Stimulated activated CD8-positive, alpha-beta memory T cell treated with anti-CD3 and anti-CD28 coated beads, Interleukin-4, amount 100 ng/mL, for 4 hours (primary cell): ENCODE measurements at places on chromosomes 11 and 22.

DNA sequence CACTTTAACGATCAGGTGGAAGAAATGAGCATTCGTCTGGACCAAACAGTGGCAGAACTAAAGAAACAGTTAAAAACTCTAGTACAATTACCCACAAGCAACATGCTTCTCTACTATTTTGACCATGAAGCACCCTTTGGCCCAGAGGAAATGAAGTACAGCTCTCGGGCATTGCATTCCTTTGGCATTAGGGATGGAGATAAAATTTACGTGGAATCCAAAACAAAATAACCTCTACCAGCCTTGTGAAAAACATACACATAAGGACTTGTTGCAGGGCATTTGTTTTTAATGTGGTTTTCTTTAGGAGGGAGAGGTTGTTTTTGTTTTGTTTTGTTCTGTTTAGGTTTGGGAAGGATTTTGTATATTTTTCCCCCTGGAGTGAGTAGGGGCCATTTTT lies 14.2 kb upstream of the TECTA start:
- DNase-seq: no peak

GRCh38 chr11:126029805-126030204 lies 32.9 kb downstream of the CDON start:
- no peak for DNase-seq

DNA sequence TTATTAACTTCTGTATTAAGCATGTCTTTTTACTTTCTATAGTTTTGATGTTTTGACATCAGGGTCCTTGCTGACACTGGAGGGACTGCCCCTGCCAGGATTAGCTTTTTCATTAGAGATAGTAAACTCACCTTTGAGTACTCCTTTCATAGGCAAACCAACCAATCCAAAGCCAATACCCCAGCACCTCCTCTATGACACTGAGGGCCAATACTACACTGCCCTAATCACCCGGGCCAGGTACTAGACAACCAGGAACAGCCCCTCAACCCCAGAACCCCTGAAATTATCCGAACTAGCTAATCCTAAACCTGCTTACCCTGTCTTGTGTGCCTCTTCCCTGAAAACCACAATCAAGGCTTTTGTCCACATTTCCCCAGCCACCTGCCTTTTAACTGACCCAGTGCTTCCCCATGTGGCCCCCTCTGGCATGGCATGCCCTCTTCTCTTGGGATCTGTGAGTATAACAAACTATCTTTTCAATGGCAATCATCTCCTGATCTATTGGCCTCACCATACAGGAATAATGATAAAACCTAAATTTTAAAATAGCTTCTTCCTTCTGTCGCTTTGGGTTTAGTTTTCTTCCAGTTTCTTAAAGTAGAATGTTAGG lies 31.2 kb downstream of the RAB6A start:
- DNase-seq: no peak

DNA sequence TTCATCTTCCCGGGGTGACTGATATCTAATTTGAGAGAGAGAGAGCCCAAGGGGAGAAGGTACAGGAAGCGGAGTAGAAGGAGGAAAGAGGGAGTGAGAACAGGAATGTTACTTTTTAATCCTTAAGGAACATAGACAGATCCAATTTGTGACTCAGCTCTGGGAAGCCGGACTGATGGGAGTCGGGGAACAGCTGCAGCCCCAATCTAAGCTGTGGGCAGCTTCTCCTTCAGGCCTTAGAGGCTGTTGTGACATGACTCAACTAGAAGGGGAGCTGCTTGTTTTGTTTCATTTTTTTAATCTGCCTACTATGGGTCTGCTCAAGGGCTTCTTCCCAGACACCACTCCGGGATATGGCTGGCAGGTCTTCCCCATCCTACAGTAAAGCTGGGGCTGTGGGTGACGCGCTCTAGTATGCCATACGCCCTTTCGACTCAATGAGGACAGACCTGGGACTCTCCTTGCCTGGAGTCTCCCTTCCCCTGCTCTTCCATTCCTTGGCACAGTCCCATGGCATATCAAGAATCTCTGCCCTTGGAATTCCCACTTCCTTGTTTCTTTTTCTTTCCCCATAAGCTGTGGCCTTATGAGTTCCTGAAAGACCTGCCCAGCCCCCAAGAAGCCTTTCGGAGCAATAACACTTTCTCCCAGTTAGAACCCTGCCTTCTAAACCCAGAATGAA lies 103.3 kb upstream of the AKIP1 start:
- DNase-seq: no peak

- no peak for DNase-seq
Observed at GRCh38 chr11:65424205-65425104, 1.9 kb downstream of the NEAT1 start.

- no peak for DNase-seq
Observed at GRCh38 chr11:65445101-65445603, 22.6 kb downstream of the NEAT1 start.

GRCh38 chr11:116836632-116836991 lies 810 bp downstream of the APOA1 start:
- DNase-seq: no peak

DNA sequence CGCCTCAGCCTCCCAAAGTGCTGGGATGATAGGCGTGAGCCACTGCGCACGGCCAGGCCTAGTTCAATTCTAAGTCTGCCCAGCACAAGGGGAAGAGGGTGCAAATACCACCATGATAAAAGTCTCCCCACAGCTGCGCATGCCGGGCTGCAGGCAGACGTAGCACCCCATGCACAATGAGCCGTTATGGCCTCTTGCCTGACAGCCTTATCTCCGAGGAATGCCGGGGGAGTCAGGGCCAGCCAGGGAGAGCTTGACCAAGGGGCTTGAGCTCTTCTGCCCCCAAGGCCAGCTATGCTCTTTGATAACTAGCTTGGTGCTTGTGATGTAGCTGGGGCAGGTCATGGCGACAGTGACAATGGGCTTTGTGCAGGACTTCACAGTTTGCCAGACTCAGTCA lies 13.7 kb upstream of the SCUBE1 start:
- DNase-seq: no peak

DNA sequence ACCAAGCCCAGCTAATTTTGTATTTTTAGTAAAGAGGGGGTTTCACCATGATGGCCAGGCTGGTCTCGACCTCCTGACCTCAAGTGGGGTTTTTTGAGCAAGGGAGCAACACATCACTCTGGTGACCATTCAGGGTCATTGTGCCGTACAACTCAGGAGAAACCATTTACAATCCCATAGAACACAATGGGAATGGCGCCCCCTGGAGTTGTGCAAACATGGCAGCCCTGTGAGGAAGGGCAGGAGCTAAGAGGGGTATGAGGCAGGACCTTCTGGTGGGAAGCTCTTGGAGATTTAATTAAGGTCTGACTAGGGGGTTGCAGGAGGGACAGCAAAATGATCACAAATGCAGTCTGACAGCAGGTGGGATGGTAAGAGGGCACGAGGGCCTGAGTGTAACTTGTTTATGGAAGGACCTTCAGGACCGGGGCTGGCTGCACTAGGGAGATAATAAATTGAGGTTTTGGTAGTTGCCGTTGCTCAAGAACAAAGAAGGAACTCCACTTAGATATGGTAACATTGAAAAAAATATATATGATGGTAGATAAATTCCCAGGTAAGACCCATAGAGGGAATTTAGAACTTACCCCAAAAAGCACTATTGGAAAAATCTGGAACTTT lies 9.1 kb upstream of the CSF2RB start:
- DNase-seq: no peak

- no peak for DNase-seq
Observed at GRCh38 chr11:120710354-120711131, 199.0 kb downstream of the GRIK4 start.

- DNase-seq: no peak
Observed at GRCh38 chr22:32606181-32606580, 131.6 kb downstream of the FBXO7 start.

DNA sequence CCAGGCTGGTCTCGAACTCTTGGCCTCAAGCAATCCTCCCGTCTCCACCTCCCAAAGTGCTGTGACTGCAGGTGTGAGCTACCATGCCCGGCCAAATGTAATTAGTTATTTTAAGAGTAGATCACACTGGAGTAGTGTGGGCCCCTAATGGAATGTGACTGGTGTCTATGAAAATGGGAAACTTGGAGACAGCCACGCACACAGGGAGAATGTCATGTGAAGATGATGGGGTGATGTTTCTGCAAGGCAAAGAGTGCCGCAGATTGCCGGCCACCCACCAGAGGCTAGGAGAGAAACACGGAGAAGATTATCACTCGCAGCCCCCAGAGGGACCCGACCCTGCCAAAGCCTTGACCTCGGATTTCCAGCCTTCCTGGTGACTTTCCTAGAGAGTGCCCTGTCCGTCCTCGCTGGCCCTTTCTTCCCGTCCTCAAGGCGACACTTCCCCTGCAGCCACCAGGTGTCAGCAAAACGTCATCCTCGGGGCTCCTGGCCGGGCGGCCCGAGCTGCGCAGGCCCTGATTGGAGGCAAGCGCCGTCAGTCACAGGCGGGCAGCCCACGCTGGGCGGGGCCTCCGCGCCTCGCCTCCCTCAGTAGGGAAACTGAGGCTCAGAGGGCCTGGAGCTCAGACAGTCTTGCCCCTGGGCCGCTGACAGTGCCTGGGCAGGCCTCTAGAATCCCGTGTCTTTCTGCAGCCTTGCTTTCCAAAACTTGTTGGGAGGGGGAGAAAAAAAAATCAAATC lies 16.3 kb downstream of the CRYBB2 start:
- DNase-seq: no peak

DNA sequence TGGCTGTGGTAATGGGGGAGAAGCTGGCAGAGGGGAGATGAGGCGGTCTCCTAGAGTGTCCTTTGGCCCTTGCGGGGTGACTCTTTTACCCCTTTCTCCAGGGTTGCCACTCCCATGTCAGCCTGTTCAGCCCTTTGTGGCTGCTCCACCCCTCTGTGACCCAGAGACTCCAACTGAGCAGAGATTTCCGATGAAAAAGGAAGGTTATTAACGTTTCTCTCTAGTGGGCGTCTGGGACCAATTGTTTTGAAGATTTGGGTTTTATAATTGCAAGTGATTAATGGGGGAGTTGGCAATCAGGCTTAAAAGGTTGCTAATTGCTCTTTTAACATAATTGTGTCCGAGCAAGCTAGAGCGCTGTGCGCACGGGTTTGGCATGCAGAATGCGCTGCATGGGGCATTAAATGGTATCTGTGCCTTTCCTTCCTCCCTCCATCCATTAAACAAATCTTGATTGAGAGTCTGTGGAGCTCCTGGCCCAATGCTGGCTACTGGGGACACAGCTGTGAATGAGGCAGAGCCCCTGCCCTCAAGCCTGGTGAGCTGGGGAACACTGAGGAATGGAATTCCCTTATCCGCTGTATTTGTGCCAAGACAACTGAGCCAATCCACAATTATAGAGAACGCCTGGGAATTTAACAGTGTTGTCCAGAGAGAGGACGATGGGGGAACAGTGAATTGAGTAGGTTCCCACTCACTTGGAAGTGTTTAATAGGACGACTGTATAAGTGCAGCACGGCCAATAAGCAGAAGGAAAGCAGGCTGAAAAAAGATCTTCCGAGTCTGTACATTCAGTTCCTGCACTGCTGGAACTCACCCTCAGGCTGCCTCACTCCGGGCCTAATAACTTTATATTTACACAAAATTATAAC lies 295.9 kb downstream of the MIAT start:
- DNase-seq: no peak

DNA sequence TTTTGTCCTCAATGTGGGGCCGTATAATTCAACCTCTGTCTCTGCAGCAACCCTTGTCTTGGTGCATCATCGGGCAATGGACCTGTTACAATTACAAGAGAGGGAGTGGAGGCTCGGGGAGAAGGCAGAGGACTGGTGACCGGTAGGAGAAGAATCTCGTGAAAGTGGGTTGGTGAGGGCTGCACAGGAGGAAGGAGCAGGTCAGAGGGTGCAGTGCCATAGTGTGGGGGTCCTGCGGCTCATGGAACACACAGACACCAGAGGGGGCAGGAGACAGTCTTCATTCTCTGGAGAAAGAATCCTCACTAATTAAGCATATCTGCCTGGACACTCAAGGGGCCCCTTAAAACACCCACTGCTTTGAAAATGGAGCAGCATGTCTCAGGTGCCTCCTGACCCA lies 174.7 kb upstream of the B3GAT1 start:
- no peak for DNase-seq

GRCh38 chr22:24440270-24440717 lies 12.9 kb downstream of the ADORA2A start:
- no peak for DNase-seq

GRCh38 chr11:69943066-69943465 lies 123.8 kb upstream of the FGF3 start:
- no peak for DNase-seq

DNA sequence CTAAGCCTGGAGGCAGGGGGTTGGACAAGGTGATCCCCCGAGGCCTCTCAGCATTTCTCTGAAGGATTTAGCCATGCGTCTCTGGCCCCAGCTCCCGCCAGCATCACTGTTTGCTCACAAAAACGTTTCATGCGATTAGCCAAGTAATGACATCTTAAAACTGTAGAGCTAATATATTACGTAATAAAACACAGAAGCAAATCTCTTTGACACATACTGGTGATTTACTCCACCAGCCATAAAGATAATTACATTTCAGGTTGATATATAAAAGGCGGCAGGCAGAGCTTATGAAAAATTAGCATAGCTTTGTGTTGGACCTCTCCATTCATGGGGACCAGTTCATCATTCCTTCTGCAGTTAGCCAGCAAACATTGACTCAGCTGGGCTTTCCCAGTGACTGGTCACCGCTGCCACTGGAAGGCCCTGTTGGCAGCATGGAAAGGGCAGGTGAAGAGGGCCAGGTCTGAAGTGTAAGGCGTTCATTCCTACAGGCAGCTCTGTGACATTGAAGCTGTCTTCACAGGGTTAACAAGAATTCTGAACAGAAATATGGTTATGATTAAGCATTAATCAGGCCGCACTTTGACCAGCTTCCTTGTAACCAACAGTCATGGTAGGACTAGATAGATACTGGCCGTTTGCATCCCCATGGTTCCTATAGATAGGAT lies 150.3 kb downstream of the NECTIN1 start:
- no peak for DNase-seq

- no peak for DNase-seq
Observed at GRCh38 chr22:38401336-38402084, 53.5 kb downstream of the KCNJ4 start.

DNA sequence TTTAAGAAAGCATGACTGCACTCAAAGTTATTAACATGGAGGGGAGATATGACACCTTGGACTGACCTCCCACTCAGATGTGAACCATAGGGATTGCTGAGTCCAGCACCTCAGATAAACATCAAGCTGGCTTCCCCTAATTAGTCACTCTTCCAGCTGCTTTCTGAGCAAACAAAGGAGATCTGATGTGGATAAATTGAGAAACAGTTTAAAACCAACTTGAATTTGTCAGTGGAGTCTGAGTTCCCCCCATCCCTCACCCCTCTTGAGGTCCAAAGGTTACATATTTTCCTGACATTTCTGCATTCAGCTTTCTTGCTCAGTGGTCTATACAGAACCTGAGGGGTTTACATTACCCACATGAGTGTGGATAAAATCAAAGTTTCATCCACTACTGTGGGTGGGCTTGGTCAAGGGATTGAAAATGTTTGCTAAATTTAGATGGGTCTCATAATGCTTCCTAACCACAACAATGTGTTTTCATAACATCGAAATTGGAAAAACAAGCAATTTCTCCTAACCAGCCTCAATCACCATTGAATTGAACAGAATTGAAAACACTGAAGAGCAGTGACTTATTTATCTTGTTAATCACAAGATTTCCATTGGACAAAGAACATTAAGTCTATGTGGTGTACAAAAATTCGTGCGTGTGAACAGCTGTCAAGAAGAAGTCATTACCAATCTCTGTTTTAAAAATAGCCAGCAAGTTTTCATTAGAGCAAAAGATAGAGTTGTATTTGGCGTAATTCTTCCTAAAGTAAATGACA lies 292.3 kb downstream of the METTL15 start:
- no peak for DNase-seq
